Psoas muscle (tissue), 8 donors: ENCODE measurements at places on chromosomes 1 and 21.
A peak's percentile ranks its signal among the peaks of the same experiment; 100 is the strongest.

GRCh38 chr21:25501462-25501861 lies 105.8 kb downstream of the MRPL39 start:
- DNase-seq = no peak

GRCh38 chr1:59481881-59482505 lies 185.1 kb downstream of the FGGY start:
- DNase-seq = no peak

- DNase-seq = no peak
These were observed 36.6 kb downstream of the KIAA0040 start for GRCh38 chr1:175155936-175156335.

DNA sequence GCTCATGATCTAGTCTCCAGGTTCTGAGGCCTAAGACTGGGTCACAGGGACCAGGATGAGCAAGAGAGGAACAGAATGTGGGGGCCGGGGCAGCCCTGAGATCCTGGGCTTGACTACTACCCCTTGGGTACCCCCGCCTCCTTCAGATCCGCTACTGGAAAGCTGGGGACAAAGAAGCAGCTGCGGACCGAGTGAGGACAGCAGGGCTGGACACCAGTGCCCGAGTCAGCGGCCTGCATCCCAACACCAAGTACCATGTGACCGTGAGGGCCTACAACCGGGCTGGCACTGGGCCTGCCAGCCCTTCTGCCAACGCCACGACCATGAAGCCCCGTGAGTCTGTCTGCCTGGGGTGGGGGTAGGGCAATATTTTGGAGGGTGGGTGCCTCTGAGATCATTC lies 12.5 kb downstream of the TMEM81 start:
- DNase-seq = no peak

DNA sequence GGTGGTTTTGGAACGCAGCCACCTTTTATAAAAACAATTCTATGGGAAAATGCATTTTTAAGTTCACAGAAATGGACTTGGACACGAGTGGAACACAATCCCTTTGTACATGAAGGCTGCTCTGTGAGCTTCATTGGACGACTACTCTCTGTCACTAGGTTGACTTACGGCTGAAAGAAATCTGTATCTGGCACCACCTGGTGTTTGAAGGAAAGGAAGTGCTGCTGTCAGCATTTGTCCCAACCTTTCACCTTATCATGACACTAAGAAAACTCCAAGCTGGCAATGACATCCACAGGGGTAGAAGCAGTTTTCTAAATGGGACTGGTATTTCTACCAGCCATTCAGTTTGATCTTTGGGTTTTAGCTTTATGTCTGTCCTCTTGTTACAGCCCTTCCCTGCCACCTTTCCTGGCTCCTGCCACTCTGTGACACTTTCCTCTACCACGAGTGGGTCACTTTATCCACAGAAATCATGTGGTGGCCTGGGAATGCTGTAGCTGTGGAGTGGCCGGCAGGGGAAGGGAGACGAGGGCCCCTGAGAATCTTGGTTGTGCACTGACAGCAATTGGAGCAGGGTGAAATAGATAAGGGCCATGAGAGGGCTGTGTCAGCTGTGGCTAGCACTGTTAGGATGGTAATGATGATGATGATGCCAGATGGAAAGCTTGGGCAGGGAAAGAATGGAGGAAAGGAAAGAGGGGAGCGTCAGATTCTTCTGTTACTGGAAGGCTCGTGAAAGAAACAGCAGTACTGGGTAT lies 85.2 kb downstream of the TBX19 start:
- no peak for DNase-seq

DNA sequence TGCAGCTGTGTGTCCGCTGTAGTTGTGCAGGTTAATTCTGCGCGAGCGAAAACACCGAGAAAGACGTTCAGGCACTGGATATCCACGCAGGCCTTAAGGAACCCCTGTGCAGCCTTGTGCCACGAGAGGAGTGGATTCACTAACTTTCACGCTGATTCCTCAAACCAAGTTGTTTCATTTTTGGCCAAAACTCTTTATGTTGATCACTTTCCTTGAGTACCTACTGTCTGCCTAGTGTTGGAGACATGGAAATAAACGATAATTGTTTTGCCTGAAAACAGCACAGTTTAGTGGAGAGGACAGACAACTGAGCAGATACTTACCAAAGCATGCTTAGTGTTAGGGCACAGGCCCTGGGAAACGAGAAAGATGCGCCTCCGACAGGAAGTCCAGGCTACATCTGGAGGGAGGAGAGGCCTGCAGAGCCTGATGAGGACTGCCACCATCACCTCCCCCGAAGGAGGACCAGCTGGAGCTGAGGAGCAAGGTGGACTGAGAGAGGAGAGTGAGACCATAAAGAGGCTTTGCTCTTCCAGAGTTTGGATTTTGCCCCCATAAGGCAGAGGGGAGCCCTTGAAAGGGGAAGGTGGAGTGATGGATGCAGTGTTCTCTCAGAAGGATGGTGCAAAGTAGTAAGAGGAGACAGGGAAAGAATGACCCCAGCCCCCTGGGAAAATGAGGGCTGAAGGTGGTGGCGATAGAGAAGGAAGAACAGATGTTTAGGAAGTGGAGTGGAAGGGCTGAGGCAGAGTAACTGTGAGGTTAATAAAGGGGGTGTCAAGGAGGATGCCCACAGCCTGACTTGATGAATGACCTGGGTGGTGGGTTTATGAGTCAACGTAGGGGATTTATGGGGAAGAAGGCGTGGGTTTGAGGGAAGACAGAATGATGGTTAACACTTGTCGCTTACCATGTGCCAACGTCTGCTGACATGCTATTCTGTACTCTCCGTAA lies 956 bp upstream of the SCAF4 start:
- no peak for DNase-seq

- DNase-seq = no peak
These were observed 5.4 kb upstream of the ZNF691 start for GRCh38 chr1:42841010-42841409.

DNA sequence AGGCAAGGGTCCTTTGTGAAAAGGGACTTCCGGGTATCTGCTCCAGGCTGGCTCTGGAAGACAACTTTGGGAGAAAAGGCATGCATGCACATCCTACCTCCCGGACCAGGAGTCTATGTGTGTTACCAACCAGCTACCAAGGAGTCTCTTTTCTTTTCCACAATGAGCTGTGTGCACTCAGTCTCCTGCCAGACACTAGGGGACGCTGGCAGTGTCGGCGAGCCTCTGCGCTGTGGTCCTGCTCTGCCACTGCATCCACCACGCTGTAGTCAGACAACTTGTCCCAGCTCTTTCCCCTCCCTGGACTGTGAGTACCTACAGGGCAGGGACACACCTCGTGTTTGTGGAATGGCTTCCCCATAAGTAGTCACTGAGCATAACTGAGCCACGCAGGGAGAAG lies 5.1 kb upstream of the SSR2 start:
- DNase-seq = no peak

- DNase-seq = peak; percentile 49
These were observed 63.4 kb downstream of the TRIM11 start for GRCh38 chr1:228343191-228343661.

GRCh38 chr21:42051788-42052187 lies 19.3 kb upstream of the UMODL1 start:
- DNase-seq = no peak

DNA sequence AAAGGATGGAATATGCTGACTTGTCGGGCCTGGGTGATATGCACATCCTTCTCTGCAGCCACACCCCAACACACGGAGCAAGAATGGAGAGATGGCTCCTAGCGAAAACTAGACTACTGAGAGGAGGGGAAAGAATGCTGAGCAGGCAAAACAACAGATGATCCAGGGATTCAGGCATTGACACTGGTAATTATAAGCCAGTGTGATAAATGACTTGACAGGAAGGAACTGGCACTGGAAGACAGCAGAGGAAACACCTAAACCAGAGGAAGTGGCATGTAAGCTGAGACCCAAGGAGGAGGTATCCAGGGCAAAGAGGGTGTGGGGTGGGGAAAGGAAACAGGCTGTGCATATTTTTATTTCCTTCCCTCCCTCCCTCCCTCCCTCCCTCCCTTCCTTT lies 31.7 kb upstream of the KHDRBS1 start:
- no peak for DNase-seq

DNA sequence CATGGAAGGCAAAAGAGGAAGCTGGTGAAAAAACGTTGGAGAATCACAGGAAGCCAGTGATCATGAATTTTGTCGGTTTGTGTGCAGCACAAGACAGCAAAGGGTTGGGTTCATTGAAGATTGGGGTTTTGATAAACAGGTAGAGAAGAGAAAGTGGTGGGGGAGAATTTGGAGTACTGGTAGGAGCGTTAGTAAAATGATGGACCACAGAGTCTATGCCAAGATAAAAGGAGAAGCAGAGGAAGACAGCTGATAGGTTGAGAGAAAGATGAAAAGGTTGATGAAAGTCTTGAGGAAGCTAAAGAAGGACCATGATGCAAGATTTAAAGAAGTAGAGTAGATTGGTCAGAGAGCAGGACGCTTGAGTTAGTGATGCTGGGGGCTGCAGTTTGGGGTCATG lies 156.8 kb upstream of the POU3F1 start:
- DNase-seq = no peak

- DNase-seq = no peak
These were observed 20.9 kb downstream of the RIT1 start for GRCh38 chr1:155890251-155890650.

GRCh38 chr1:204589409-204590038 lies 73.3 kb downstream of the MDM4 start:
- no peak for DNase-seq

- DNase-seq = no peak
These were observed 18.1 kb downstream of the B3GALT5 start for GRCh38 chr21:39630827-39631226.

- peak; percentile 70 for DNase-seq
These were observed 506 bp downstream of the JUN start for GRCh38 chr1:58783090-58783992.

DNA sequence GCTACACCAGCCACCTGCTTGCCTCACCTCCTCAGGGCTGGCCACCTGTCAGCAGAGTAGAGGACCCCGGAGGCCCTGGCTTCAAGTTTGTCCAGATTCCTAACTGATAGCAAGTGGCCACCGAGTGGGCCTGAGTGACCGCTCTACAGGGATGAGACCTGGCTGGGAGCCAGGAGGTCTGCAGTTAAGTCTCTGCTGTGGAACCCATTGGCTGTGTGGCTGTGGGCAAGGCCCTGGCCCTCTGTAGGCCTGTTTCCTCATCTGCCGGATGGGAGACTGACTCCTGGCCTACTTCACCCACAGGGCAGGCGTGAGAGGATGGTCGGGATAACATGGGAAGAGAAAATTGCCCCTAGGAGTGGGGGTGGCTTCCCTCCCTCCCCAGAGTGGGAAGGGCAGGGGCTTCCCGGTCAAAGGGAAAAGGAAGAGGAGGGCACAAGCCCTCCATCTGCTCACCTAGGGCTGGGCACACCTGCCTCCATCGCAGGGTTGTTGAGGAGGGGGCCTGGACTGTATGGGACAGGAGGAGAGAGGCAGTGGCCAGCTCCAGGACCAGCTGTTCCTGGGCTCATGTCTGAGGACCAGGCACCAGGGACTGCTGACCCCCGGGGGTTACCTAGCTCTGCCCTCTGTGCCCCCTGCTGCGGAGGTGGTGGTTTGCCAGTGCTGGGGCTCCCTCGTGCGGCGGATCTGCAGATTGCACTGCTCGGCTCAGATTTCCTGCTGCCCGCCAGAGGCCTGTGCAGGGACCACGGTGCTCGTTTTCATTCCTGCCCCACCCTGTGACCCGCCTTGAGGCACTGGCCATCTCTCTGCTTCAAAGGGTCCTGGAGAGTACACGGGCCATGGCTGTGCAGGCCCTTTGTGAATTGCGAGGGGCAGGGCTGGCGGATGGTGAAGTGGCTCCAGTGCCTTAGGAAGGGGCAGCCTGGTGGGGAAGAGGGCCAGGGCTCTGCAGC lies 9.1 kb upstream of the MTFR1L start:
- DNase-seq = peak; percentile 88

GRCh38 chr1:108070662-108071061 lies 105.7 kb upstream of the VAV3 start:
- no peak for DNase-seq

DNA sequence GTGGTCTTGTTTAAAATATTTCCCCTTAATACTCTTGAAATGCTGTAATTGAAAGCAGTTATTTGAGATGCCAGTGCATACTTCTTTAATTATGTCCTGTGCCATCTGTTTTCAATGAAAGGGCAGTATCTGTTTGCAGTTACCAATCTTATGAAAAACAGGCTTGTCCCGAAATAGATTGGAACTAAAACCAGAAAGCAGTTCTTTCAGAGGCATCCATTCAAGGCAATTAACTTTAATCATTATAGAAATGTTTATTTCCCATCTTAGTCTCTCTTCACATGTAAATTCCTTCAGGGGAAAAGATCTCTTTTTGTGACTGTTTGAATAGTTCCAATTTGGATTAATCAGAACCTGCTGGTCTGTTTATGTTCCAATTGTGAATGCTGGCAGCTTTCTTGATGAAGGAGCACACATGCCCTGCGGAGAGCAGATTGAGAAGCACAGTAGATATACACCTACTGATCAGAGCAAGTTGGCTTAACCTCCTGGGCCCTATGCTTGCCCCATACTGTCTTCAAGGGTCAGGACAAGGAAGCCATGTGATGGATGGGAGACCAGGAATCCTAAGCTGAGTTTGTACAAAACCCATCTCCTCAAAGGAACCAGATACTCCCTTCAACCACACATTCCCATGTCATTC lies 41.6 kb upstream of the MROH9 start:
- DNase-seq = no peak

DNA sequence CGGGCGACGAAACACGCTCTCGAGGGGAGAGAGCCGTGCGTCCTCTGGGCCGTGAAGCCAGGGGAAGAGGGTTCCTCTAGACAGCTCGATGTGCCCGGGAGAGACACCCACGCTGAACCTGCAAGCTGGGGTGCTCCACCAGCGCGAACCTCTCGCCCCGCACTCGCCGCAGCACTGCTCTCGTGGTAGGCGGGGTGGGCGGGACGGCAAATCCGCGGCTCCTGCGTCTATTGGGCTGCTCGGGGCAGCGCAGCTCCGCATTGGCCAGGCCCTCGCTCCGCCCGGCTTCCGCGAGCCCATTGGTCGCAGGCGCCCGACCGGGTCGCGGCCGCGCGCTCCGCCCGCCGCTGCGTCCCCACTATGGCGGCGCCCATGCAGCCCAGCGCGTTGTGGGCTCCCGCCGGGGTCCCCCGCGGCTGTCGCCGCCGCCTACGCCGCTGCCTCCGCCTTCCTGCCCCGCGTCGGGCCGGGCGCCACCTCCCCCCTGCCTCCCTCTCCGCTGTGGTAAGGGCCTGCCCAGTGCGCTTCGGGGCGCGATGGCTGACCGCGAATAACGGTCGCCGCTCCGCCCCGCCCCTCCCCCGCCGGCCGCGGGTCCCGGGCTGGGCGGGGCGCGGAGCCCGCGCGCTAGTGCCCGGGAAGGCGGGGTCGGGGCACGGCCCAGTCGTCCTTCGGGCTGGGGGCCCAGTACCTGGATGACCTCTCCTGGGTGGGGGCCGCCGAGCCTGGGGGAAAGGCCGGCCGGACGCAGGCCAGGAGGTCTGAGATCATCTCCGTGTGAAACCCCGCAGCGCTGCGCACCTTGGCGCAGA lies at the start of gene ST3GAL3:
Gene ST3GAL3, plus strand, starts transcription at position 347 of the 812 bp plus-strand sequence. CDS start 28,727 bp downstream, outside the sequence.
- DNase-seq = peak; percentile 95

- DNase-seq = no peak
These were observed 4.6 kb upstream of the PRDM16 start for GRCh38 chr1:3064296-3064850.
